Activated CD4-positive, CD25-positive, alpha-beta regulatory T cell (primary cell): ENCODE measurements at places on chromosomes 1 and 21.

- DNase-seq: no peak
Observed at GRCh38 chr1:175174309-175175102, 18.1 kb downstream of the KIAA0040 start.

- no peak for DNase-seq
Observed at GRCh38 chr1:25743164-25744139, 56.5 kb upstream of the SELENON start.

DNA sequence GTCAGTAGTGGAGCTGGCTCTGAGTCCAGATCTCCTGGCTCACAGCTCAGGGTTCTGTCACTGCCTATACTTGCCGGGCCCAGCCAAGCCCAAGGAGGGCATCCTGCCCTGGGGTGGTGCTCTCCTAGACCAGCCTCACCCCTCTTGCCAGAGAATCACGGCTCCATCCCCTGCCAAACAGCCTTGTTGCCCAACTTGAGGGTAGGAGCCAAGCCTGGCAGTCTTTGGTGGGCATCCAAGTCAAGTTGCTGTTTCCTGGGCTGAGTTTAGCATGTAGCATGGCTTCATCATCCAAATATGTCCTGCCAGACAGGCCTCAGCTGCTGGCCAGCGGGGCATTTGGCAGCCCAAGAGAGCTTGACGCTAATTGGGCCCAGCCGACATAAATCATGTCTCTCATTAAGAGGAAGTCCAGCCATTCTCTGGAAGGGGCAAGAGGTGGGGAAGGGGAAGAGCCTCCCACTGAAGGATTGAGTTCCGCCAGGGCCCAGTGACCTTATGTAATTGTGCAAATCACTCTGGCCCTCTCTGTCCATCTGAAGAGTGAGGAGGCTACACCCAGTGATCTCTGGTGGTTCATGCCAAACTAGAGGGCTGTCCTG is 22.6 kb upstream of the TRABD2B start:
- no peak for DNase-seq

DNA sequence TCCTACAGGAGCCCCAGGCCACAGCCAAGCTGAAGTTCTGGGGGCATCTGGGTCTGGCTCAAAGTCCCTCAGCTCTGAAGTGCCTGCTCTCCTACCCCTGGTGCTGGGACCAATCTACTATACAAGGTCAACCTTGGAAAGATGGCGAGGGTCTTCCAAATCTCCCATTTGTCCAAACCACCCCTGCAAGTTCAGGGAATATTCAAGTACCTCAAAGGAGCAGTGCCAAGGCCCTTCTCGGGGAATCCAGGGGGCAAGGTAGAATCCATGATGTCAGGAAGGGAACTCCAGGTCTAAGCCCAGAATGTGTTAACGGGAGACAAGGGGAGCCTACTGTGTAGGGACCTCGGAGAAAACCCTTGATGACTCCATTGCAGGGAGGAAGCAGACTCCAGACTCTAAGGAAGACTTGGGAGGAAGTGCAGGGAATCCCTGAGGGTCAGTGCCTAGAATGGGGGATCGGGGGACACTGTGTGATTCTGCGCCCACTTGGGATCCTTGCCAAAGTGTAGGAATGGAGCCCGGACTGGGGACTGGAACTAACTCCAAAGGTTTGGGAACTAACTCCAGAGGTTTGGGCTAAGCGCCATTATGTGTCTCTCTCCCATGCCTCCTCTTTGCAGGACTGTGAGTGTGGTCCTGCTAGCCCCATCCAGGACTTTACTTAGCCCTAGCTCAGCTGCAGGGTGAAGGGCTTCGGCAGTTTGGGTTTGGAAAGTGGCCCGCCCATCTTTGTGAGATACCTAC is 8.7 kb downstream of the TAL1 start:
- no peak for DNase-seq

GRCh38 chr1:207711285-207711684 is 40.6 kb upstream of the CD46 start:
- no peak for DNase-seq

DNA sequence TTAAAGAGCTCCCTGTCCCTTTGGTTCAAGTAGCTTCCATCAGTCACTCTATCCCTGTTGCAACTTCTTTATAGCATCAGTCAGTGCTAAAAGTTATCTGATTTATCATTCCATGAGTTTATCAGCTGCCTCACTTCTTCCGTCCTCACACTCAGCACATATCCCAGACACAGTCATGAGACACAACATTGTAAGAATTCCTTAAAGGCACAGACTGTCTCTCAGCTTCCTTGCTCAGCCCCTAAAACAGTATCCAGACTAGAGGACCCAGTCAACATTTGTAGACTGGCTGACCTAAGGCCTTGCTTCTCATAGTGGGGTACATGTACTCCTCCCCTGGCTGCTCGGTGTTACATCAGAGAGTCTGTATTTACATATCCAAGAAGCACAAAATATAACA is 164.9 kb upstream of the ADGRL2 start:
- DNase-seq: no peak

DNA sequence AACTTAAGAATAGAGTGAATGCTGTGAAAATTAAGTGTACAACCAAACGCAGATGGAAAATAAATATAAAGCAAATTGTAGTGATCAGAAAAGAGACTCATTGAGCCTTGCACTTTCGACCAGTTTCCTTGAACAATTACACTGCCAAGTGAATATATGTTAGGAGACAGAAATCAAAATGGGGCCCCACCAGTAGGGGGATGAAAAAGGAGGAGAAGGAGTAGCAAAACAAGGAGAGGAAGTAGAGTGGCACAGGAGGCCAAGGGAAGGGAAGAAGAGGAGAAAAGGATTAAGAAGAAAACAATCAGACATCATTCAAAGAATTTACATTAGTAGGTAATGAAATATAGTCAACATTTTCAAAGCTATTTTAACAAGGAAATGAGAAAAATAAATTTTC is 1770.6 kb downstream of the PLA2G4A start:
- no peak for DNase-seq

DNA sequence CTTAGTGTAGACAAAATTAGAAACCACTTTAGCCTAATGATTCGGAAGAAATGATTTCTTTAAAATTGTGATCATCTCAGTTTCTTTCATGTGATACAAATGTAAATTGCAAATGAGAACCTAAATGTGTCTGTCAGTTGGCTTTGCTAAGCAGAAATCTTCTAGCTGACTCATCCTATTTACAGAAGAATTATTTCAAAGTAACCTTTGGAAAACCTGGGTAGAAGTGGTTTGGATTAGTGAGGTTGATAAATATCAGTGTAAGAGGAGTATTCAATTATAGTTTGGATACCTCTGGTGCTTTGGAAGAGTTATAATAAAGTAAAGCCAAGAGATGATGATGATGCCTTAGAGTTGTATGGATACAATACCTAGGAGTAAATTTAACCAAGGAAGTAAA is 37.4 kb downstream of the CC2D1B start:
- DNase-seq: no peak

GRCh38 chr1:18751425-18751824 is 108.0 kb downstream of the TAS1R2 start:
- DNase-seq: no peak

GRCh38 chr1:206573319-206573718 is 38.9 kb downstream of the EIF2D start:
- no peak for DNase-seq

DNA sequence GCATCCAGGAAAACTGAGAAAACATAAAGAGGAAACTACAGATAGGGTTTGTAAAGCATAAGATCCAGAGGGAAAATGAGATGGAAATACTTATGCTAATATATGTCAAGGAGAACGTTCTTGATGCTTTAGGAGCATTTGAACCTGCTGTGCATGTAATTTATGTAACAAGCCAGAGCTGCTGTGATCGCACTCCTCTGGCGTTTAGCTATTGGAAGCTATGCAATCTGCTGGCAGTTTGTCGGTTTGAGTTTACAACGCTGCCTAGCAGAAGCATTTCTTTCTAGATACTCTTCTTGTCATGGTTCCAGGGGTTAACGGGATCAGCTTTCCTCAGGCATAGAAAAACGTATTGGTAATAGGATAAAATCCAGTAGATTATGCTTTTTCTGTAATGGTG is 182.7 kb downstream of the KCNH1 start:
- no peak for DNase-seq

DNA sequence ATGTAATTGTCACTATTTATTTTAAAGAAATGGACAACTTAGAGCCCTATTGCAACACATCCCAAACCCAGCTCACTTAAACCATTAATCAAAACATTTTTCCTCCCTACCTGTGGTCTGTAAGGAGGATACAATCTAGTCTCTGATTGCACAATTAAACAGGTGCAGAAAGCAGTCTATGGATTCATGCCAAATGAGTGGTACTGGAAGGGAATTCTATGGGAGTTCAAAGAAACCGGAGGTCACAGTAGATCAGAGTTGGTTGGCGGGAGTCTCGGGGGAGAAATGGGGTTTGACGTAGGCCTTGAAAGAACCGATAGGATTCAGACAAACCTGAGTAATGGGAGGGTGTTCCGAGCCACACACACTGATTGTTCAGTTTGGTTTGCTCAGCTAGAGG is 314.9 kb downstream of the KIF26B start:
- no peak for DNase-seq

- DNase-seq: no peak
Observed at GRCh38 chr21:46323227-46323709, 402 bp downstream of the C21orf58 start.

- no peak for DNase-seq
Observed at GRCh38 chr1:69929308-69930057, 275.9 kb downstream of the LRRC40 start.

- DNase-seq: no peak
Observed at GRCh38 chr1:244391761-244392160, 59.9 kb downstream of the ADSS2 start.

GRCh38 chr21:35428937-35429336 is 379.8 kb upstream of the RUNX1 start:
- no peak for DNase-seq

DNA sequence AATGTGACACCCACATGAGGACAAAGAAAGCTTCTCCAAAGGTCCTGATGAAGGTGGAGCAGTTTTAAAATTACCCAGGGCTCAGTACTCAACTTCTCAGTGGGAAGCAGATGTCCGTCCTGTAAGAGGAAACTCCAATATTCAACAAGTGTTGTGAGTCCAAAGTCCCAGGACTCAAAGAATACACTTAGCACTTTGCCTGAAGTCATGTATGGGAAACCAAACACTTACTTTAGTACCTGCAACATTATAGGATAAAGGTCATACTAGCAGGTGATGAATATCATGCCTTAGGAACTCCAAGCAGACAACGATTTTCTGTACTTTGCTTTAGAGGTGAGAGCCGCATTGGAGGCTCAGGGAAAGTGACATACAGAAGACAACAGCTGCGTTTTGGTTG is 37.2 kb upstream of the ST6GALNAC3 start:
- DNase-seq: no peak

- no peak for DNase-seq
Observed at GRCh38 chr1:59605761-59606160, 209.0 kb upstream of the HOOK1 start.

DNA sequence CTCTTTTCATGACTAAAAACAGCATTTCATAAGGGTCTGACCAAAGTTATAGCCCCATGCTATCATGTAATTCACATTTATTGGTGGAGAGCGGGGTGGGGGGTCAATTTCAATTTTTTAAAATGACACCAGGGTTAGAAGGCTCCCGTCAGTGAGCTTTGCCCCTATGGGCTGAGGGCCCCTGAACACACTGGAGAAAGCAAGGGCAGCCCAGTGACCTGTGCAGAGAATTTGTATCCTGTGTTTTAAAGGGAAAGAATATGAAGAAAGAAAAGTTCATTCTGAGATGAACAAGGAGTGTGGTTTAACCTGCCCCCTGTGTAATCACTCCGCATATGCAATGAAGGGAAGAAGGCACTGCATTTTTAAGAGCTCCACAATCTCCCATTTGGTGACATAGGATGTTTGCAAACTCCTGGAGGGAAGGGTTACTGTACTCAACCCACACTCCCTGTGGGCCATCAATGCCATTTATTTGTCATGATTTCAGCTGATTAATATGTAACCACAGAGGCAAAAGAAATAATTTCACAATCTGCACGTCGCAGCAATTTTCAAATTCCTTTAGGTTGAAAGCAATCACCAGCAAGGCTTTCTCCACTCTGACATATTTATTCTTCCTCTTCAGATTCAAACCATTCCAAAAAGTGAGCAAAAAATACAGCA is 95.6 kb downstream of the ZNF281 start:
- no peak for DNase-seq

DNA sequence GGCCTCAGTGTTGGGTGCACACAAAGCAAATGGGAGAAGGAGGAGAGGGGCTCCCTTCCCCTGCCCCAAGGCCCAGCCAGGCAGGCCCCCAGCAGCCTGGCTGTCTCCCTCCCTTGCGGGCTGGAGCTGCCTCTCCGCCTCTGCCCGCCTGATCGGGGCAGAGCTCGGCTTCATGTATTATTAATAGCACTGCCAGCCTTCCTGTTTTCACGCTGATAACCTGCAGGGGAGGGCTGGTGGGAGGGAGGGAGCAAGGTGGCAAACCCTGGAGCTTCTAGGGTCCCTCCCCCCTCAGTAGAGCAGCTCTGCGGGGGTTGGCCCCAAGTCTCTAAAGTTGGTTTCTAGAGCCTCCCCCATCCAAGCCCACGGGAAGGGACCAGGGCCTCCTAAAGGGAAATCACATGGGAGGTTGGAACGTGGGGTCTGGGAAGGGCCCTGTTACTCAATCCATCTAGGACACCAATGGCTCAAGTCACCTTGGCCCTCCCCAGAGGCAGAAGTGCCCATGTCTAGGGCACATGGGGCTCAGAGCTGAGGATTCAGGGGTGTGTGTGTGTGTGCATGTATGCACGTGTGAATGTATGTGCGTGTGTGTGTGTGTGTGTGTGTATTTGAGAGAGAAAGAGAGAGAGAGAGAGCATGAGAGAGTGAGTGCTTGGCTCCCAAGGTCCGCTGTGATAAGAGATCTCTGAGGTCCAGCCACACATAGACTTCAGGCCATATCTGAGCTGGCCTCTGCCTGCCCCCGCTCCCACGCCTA is 21.8 kb upstream of the POU3F1 start:
- DNase-seq: no peak

- DNase-seq: no peak
Observed at GRCh38 chr1:151612501-151613281, 841 bp downstream of the SNX27 start.

DNA sequence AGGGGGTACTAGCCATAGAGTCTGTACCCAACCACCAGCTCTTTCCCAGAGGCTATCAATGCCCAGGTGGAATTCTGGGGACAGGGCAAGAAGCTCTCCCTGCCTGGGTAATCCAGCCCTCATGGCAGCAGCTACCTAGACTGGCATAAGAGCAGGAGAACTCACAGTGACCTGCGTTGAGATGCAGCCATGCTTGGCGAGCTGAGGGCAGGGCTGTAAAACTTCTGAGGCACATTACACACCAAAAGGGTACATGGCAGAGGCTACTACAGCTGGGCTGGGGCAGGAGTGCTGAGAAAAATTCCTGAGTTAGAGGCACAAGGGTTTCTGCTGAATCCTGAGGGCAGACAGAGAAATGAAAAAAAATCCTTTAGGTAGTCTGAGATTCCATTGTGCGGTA is 927.9 kb upstream of the B3GALT2 start:
- DNase-seq: no peak
